Brain microvascular endothelial cell (primary cell): ENCODE measurements at places on chromosomes 7 and 10.
A peak's percentile ranks its signal among the peaks of the same experiment; 100 is the strongest.

GRCh38 chr7:77794000-77794399 is 4.2 kb downstream of the TMEM60 start:
- DNase-seq: no peak

DNA sequence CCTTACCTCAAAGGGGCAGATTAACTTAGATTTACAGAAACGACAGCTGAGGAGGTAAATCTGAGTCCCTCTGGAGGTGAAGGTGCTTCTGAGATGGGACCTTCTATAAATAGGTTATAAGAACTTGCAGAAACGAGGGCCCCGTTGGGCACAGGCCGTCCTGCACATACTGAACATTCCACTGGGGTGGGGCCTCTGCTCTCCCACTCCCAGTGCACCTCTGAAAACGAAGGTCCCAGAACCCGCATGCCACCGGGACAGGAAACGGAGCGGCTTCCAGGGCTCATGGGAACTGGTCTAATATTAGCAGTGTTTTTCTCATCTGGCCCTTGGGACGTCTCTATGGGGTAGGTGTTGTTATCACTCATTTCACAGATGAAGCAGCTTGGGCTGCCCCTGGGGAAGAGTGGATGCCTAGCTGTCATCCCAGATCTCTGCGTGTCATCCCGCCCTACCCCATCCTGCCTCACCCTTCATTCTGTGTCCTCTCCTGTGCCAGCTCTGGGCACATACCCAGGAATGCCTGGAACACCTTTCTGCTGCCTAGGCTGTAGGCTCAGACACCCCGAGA is 19.6 kb downstream of the C10orf62 start:
- no peak for DNase-seq

DNA sequence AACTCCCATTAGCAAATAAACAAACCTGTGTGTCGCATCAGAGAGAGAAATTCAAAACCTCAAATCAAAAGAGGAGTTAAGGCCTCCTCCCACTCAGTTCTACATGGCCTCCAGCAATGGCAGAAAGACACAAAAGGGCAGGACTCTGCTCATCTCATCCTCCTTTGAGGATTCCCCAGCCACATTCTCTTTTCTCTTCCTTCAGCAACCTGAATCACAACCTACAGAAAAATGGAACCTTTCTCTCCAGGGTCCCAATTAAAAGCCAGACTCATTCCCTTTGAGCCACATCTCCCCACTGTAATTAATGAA is 7.9 kb downstream of the OSBPL3 start:
- DNase-seq: no peak

GRCh38 chr10:34551295-34551694 is 263.8 kb downstream of the PARD3 start:
- no peak for DNase-seq

DNA sequence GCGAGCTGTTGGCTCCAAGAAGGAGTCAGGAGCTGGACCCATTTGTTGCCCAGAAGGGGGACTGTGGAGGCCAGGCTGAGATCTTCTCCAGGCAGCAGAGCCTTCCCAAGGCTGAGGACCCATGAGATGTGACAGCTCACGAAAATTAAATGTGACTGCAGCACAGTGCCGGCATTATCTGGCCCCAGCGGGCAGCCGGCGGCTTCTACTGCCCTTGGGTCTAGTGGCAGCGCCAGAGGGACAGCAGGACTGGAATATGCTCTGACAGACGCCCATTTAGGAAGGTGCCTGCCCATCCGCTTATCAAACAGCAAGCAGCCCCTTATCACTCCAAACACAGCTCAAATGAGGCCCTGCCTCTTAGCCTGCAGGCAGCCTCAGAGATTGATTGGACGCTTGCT is 122.9 kb upstream of the LYZL2 start:
- no peak for DNase-seq

GRCh38 chr7:48118041-48118440 is 29.0 kb downstream of the UPP1 start:
- no peak for DNase-seq

GRCh38 chr10:86200269-86200668 is 166.3 kb downstream of the GRID1 start:
- no peak for DNase-seq

DNA sequence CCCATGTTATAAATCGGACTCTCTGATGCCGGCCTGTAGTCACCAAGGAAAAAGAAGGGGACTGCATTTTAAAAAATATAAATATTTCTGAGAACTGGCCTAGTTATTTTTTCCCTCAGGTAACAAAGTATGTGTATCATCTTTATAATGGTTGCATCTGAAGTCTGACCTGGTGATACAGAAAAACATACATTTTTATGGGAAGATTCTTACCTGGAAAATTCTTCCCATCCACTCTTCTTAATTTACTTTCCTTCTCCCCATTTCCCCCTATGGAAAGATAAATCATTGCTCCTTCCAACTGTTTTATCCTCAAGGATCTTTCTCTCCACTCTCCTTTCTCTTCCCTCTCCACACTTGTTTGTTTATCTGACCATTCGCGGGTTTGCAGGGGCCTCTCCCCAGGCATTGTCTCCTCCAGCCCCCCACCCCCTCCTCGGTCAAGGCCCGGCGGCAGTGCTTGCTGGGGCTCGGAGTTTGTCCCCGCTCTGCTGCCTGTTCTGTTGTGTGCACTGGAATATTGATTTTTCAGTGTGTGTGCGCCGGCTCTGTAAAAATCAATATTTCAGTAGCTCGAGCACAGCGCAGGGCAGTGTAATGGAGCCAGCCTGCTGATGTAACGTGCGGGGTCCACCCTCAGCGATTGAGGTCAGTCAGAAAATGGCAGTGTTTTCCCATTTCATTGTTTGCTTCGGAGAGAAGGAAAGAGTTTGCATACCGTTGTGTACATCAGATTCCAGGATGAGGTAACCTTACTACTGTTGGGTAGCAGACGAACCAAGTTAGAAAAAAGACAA is 199.5 kb upstream of the NFE2L3 start:
- no peak for DNase-seq

DNA sequence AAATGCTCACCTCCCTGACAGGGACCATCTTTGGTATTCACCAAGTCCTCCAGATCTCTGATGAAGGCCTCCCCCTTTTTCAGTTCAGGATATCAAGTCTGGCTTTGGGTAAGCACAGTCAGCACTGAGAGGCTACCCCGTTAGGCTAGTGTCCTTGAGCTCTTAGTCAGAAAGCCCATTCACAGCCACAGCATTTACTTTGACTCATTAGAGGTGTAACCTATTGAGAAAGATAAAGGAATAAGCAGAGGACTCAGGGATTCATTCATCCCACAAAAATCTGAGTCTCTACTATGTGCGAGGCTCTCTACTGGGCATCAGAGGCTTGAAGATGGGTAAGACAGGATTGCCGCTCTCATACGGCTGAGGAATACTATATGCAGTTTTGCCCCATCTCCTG is 14.0 kb upstream of the RAMP3 start:
- DNase-seq: peak; percentile 34

- DNase-seq: no peak
Observed at GRCh38 chr10:31822150-31822549, 106.5 kb downstream of the ARHGAP12 start.

GRCh38 chr10:120948889-120949608 is 97.9 kb downstream of the WDR11 start:
- peak; percentile 52 for DNase-seq

GRCh38 chr10:30873411-30873810 is 158.3 kb downstream of the ZNF438 start:
- no peak for DNase-seq

GRCh38 chr7:79471283-79471682 is 17.8 kb upstream of the MAGI2 start:
- DNase-seq: peak; percentile 7

GRCh38 chr10:105973360-105973759 is 1191.1 kb downstream of the SORCS1 start:
- DNase-seq: no peak

DNA sequence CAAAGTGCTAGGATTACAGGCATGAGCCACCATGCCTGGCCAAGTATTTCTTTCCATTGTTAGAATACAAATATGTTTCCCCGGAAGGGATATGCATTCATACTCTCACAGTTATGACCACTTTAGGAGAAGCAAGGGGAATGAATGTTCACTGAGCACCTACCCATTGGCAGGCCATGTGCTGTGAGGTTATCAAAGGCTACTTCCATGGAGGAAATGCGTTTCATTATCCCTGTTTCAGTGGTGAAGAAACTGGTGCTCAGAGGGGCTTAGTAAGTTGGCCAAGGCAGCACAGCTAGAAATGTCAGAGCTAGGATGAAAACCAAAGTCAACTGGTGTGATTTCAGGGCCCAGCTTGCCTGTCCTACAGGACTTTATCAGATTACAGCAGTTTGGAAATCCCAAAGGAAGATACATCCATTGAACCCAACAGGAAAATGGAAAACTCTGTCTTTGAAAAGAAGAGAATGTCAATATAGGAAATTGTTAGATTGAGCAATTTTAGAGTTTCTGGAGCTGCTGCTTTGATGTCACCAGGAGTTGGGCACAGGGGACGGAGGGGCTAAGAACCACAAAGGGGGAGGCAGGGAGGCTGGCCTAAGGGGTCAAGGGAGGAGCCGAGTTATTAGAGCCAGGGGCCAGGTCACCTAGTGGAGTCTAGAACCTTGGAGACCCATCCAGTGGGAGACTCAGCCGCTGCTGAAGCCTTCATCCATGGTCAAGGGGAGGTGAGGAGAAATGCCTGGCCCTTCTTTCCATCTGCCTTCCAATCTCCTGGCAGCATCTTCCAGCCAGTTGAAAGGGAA is 319.8 kb downstream of the FRMD4A start:
- DNase-seq: no peak

GRCh38 chr10:22103701-22104470 is 100.4 kb upstream of the DNAJC1 start:
- DNase-seq: no peak

DNA sequence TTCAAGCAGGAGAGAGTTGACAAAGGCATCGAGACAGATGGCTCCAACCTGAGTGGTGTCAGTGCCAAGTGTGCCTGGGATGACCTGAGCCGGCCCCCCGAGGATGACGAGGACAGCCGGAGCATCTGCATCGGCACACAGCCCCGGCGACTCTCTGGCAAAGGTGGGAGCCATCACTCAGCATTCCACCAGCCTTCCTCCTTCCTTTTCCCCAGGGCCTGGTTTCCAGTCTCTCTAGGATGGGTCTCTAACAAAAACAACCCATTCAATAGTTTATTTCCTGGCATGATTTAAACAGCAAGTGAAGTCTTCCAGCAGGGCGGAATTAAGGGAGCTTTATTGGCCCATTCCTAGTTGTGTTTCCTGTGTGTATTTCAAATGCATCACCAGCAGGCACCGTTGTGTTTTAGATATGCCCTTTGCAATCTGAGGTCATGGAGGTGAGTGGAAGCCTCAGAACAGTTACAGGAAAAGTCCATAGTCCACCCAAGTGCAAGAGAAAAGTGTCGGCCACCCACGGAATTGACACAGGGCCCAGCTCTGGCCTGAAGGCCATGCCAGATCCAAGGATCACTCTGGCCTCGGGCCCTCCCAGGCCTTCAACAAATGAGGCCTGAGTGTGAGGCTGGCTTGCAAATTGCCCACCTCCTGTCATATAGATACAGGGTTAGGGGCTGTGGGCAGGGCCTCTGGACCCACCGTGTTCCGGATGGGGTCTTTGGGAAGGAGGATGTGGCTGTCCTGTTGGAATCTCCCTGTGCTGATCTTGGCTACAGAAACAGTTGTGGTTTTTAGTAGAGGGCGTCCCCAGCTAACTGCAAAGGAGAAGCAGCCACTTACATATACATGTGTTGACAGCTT is 46.9 kb upstream of the TRIM8 start:
- DNase-seq: no peak

DNA sequence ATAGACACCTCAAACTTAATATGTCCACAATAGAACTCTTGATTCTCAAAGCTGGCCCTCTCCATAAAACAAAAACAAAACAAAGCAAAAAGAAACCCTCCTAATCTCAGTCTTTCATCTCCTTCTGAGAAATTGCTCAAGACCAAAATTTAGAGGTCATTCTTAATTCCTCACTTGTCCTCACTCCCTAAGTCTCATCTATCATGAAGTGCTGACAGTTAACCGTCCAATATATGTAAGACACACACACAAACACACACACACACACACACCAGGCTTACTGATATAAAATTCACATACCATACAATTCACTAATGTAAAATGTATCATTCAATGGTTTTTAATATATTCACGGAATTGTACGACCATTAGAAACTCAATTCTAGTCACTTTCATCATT is 17.0 kb upstream of the SVIL start:
- no peak for DNase-seq

DNA sequence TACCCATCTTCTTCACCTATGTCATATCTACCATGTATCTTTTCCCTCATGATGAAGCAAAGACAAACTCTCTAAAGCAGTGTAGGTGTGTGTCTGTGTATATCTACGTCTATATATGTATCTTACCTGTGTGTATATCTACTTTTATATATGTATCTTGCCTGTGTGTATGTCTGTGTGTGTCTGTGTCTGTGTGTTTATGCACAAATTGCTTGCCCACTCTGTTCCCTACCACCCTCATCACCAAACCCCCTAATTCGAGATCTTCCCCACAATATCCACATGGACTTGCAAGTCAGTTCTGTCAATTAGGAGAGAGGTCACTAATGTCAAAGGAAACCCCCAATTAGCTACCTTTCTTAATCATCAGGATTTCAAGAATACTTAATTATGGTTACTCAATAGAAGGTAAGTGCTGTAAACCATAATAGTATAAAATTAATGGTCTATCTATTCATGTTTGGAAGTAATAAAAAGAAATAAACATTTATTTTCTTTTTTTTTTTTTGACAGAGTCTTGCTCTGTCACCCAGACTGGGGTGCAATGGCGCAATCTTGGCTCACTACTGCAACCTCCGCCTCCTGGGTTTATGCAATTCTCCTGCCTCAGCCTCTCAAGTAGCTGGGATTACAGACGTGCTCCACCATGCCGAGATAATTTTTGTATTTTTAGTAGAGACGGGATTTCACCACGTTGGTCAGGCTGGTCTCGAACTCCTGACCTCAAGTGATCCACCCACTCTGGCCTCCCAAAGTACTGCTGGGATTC is 43.6 kb downstream of the ANKRD61 start:
- DNase-seq: no peak
